ENCODE measurements at places on chromosomes 6 and 20. TPM values are rescaled to one million over a fixed set of nuclear protein-coding genes. Genes with fewer than 3 reads are reported as not detected.

DNA sequence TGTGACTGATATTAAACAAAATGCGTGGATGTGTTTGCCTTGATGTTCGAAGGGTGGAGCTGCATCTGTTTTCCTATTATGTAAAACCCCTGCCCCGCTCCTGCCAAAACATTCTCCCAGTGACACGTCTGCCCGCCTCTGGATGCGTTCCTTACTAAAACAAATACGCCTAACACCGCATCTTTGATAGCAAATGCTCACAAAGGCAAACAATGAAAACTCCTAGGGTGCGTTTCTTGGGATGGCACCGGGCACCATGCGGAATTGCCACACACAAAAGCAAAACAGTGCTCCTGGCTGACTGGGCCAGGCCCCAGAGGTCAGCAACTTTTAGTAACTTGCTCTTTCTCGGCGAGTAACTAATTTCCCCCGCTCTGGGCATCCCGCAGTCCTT lies 9.0 kb upstream of the FOXC1 start:
- no peak overlapping the region for H3K4me3 ChIP-seq
- peaks cover 54% of the 10 kb centered on the region for H3K27me3 ChIP-seq
- H3K27ac ChIP-seq = no peak overlapping the region
- H3K36me3 ChIP-seq = no peaks in the 10 kb centered on the region
- no peak for DNase-seq
- H3K4me1 ChIP-seq = peaks cover 23% of the 10 kb centered on the region

- no peak overlapping the region for H3K4me3 ChIP-seq
- no peak overlapping the region for H3K27ac ChIP-seq
- H3K4me1 ChIP-seq = no peaks in the 10 kb centered on the region
- peaks cover 15% of the 10 kb centered on the region for H3K27me3 ChIP-seq
Measured at GRCh38 chr20:48329676-48330664, 497.8 kb downstream of the PREX1 start.

GRCh38 chr20:54340667-54341081 lies 132.8 kb downstream of the PFDN4 start:
- no peak overlapping the region for H3K4me3 ChIP-seq
- no peaks in the 10 kb centered on the region for H3K36me3 ChIP-seq
- H3K27me3 ChIP-seq = no peaks in the 10 kb centered on the region
- DNase-seq = no peak

- peaks cover 4% of the 10 kb centered on the region for H3K4me1 ChIP-seq
- no peaks in the 10 kb centered on the region for H3K36me3 ChIP-seq
- DNase-seq = no peak
- no peak overlapping the region for H3K27ac ChIP-seq
- H3K4me3 ChIP-seq = no peak overlapping the region
Measured at GRCh38 chr20:17854307-17854903, 114.2 kb downstream of the SNX5 start.

- DNase-seq = no peak
- no peaks in the 10 kb centered on the region for H3K4me1 ChIP-seq
- peaks cover 9% of the 10 kb centered on the region for H3K27me3 ChIP-seq
Measured at GRCh38 chr20:48094196-48094749, 309.0 kb upstream of the SULF2 start.

DNA sequence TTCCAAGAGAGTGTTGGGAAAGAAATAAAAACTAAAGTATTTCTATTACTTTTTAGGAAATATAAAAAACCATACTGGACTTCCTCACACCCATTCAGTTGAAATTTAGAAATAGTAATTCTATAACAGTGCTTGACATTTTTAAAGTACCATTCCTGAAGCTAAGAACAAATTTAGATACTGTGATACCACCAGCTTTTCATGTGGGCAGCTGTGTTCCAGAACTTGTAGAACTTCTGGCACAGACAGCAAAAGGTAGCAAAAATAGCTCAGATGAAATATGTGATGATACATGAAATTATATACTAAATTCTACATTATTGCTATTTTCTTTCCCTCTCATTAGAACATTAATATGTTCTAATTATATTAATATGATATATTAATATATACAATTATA lies 346.5 kb downstream of the SYNE1 start:
- H3K4me1 ChIP-seq = no peaks in the 10 kb centered on the region
- no peak overlapping the region for H3K27ac ChIP-seq
- H3K27me3 ChIP-seq = no peaks in the 10 kb centered on the region
- H3K4me3 ChIP-seq = no peak overlapping the region
- no peak for DNase-seq

DNA sequence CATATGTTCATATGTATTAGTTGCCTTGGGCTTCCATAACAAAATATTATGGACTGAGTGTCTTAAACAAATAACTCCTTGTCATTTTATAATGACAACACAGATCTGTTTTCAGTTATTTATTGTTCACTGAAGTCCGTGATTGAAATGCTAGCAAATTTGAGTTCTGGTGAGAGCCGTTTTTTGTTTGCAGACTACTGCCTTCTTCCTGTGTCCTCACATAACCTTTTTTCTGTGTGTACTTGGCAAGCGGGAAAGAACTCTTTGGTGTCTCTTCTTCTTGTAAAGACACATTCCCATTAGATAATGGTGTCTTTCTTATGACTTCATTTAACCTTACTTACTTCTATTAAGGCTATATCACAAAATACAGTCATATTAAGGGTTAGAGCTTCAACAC lies 482.9 kb upstream of the EYS start:
- H3K27ac ChIP-seq = no peak overlapping the region
- no peaks in the 10 kb centered on the region for H3K36me3 ChIP-seq
- no peaks in the 10 kb centered on the region for H3K4me1 ChIP-seq
- H3K4me3 ChIP-seq = no peak overlapping the region
- no peak for DNase-seq
- no peaks in the 10 kb centered on the region for H3K27me3 ChIP-seq

- H3K27me3 ChIP-seq = no peaks in the 10 kb centered on the region
- H3K36me3 ChIP-seq = no peaks in the 10 kb centered on the region
- H3K4me1 ChIP-seq = peaks cover 33% of the 10 kb centered on the region
- peak overlapping the region; percentile 97 for H3K4me3 ChIP-seq
- peak overlapping the region; percentile 95 for H3K27ac ChIP-seq
Measured at GRCh38 chr6:34792605-34793500, 970 bp downstream of the BLTP3A start.

DNA sequence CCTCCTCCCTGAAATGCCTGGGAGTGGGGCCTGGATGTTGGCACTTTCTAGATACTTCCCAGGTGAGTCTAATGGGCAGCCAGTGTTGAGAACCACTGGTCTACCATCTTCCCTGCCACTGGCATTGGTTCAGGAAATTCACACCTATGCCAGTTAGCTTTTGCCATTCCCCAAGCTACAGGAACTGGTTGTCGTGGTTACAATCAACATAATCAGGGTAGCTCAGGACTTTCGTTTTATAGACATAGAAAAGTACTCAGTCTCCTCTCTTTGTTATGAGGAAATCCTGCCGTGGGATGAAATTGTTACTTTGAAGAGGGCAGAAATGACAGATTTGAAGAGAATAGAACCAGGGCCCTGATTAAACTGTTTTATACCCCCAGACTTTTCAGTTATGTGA lies 127.9 kb upstream of the FOXO3 start:
- H3K36me3 ChIP-seq = no peaks in the 10 kb centered on the region
- H3K27ac ChIP-seq = no peak overlapping the region
- H3K4me1 ChIP-seq = no peaks in the 10 kb centered on the region
- no peak for DNase-seq

- no peaks in the 10 kb centered on the region for H3K36me3 ChIP-seq
- H3K27ac ChIP-seq = no peak overlapping the region
Measured at GRCh38 chr6:154377726-154378125, 21.1 kb upstream of the IPCEF1 start.

- DNase-seq = peak; percentile 61
- H3K27me3 ChIP-seq = no peaks in the 10 kb centered on the region
- no peak overlapping the region for H3K4me3 ChIP-seq
- H3K27ac ChIP-seq = no peak overlapping the region
Measured at GRCh38 chr20:62668441-62669027, 26.2 kb downstream of the SLCO4A1 start.

GRCh38 chr6:158006821-158007570 lies 25.3 kb downstream of the SYNJ2 start:
- peaks cover 72% of the 10 kb centered on the region for H3K4me1 ChIP-seq
- no peak overlapping the region for H3K4me3 ChIP-seq
- no peaks in the 10 kb centered on the region for H3K27me3 ChIP-seq
- DNase-seq = no peak
- no peaks in the 10 kb centered on the region for H3K36me3 ChIP-seq

GRCh38 chr20:44467289-44467883 lies 8.3 kb upstream of the TTPAL start:
- no peak overlapping the region for H3K4me3 ChIP-seq
- H3K36me3 ChIP-seq = no peaks in the 10 kb centered on the region
- DNase-seq = no peak
- no peaks in the 10 kb centered on the region for H3K4me1 ChIP-seq
- H3K27ac ChIP-seq = no peak overlapping the region

- no peak overlapping the region for H3K27ac ChIP-seq
- H3K4me3 ChIP-seq = no peak overlapping the region
Measured at GRCh38 chr6:44569131-44569530, 181.6 kb downstream of the CDC5L start.

DNA sequence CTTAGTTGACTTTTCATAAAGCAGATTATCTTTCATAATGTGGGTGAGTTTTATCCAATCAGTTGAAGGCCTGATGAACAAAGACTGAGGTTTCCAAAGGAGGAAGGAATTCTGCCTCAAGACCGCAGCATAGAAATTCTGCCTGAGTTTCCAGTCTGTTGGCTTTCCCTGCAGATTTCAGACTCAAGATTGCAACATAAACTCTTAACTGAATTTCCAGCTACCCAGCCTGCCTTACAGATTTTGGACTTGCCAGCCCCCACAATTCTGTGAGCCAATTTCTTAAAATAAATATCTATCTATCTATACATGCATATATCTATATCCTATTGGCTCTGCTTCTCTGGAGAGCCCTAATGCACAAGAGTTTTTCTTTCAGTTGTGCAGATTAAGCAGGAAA lies 57.3 kb upstream of the SMLR1 start:
- no peaks in the 10 kb centered on the region for H3K36me3 ChIP-seq
- no peak for DNase-seq
- no peak overlapping the region for H3K27ac ChIP-seq
- no peak overlapping the region for H3K4me3 ChIP-seq
- H3K4me1 ChIP-seq = no peaks in the 10 kb centered on the region

- no peaks in the 10 kb centered on the region for H3K27me3 ChIP-seq
- no peak for DNase-seq
- H3K4me3 ChIP-seq = no peak overlapping the region
Measured at GRCh38 chr6:26351544-26351953, 13.4 kb upstream of the BTN3A2 start.

Gene GTSF1L
- total RNA-seq = not detected

Gene STMND1
- total RNA-seq = not detected

Gene GPLD1
- total RNA-seq = 1.7 TPM

Gene TFAP2A
- 0.97 TPM for total RNA-seq

Gene TINAG
- total RNA-seq = not detected

Gene TRIM15
- not detected for total RNA-seq

Gene ARMH2
- 0.50 TPM for total RNA-seq

Gene TBX18
- not detected for total RNA-seq

Gene PCIF1
- total RNA-seq = 33.0 TPM

Gene HMGCLL1
- 4.2 TPM for total RNA-seq

Gene SLC17A4
- not detected for total RNA-seq

Gene DDRGK1
- 107 TPM for total RNA-seq

Measured in left lung (tissue), 14 donors.